Stimulated activated CD4-positive, alpha-beta T cell treated with anti-CD3 and anti-CD28 coated beads, TNF-alpha, amount 100 ng/mL, for 48 hours (primary cell): ENCODE measurements at places on chromosomes 13 and 19.

GRCh38 chr19:4414144-4414799, 11.8 kb downstream of the CHAF1A start:
- DNase-seq, result no peak

- no peak for DNase-seq
Observed at GRCh38 chr13:24407844-24408243, 98.5 kb downstream of the C1QTNF9 start.

GRCh38 chr13:110583178-110583865, 21.8 kb upstream of the RAB20 start:
- no peak for DNase-seq

DNA sequence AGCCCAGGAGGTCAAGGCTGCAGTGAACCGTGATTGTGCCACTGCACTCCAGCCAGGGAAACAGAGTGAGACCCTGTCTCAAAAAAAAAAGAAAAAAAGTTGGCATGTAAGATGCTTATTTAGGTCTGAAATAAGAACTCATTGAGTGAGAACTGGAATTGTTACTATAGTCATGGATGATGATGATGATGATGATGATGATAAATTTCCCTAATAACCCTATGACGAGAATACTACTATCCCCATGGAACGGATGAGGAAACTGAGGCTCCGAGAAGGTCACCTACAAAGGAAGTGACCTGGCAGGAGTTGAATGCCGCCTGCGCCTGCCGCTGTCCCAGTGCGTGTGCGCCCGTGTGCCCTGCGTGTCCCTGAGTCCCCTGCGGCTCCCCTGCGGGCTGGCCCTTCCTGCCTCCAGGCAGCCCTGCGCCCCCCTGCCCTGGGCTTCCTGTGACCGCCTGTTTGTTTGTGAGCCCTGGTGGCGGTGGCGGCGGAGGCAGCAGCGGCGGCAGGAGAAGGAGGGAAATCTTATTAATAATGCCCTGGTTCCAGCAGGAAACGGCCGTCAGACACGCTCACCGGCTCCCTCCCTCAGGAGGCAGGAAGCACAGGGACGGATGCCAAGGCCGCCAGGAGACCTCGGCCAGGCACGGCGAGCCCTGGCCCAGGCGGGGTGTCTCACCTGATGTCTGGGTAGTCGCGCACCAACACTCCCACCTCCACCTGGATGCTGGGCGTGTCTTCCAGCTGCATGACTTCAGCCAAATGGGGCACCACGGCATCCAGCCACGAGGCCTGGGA, 29.6 kb downstream of the EXOC3L2 start:
- DNase-seq, result no peak

GRCh38 chr13:111283991-111284390, 36.5 kb upstream of the TEX29 start:
- no peak for DNase-seq

- no peak for DNase-seq
Observed at GRCh38 chr13:58238972-58239773, 607.6 kb downstream of the PCDH17 start.

GRCh38 chr19:5253406-5254110, 87.1 kb downstream of the PTPRS start:
- no peak for DNase-seq

- DNase-seq, result no peak
Observed at GRCh38 chr13:48121733-48122132, 26.8 kb upstream of the MED4 start.

DNA sequence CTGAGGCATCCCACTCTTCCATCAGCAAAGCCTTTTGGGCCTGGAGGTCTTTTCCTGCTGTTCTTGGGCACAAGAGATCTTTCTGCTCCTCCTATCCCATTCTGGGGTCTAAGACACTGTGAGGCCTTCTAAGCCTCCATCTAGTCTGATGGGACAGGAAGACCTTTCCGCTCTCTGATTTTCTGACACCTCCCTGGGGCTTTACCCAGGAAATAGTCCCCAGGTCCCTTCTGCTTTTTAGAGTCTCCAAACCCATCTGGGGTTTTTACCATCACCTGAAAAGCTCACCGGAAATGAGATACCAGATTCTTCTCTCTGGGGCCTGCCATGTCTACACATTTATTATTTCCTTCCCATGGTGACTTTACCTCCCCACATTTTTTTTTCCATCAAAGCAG, 21.1 kb downstream of the CLEC17A start:
- DNase-seq, result no peak

- DNase-seq, result no peak
Observed at GRCh38 chr13:102405499-102406100, 3.8 kb upstream of the FGF14 start.

- DNase-seq, result no peak
Observed at GRCh38 chr13:79614250-79614918, 133.4 kb downstream of the NDFIP2 start.

DNA sequence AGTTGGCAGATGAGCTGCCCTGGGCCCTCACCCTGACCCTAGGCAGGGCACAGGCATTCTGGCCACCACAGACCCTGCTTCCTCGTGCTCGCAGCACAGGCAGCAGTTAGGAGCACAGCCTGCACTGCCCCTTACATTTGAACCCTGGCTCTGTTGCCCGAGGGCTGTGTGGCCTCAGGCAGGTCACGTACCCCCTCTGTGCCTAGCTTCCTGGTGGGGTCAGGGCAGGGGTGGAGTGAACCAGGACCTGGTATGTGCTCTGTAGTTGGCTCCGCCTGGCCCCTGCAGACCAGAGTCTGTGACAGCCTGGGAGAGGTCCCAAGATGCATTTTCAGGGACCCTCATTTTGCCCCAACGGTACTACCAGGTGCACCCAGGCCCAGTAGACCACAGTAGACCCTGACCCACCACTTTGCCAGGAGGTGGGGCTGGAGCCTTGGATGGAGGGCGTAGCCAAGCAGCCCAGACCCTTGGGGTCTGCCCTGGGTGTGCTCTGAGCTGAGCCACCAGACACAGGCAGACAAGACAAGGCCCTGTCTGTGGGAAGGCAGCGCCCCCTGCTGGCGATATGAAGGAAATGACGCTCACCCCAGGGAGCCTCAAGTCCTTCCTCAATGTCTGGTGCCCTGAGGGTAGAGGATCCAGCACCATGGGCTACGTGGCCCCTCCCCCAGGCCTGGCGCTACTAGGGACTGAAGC, 9.1 kb downstream of the LYL1 start:
- peak; percentile 71 for DNase-seq

DNA sequence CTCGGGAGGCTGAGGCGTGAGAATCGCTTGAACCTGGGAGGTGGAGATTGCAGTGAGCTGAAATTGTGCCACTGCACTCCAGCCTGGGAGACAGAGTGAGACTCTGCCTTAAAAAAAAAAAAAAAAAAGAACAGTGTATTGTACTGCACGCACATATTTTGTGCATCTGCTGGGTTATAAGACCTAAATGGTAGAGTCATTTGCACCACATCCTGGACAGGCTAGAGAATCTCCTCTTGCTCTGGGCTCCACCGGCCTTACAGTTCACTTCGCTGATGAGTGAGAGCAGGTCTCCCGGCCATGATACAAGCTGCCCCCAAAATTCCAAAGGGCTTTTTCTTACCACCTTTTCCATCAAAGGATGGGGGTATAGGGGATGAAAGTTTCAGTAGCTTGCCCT, 7.2 kb upstream of the SAE1 start:
- DNase-seq, result no peak

DNA sequence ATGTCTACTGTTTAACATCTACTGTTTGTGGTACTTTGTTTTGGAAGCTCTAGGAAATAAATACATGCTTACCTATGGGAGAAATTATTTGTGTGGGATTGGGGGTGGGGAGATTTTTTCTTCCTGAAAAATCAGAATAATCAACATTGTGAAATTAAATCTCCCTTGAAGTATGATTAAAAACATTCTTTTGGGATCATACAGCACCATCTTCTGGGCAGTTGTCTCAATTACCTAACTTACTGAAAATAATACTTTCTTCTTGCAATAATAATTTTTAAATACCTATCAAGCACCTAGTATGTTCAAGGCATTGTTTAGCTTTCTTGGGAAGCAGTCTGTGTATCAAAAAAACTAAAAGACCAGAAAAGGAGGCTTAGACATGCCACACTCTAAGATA, 576.5 kb upstream of the ARGLU1 start:
- DNase-seq, result no peak

GRCh38 chr13:73556902-73557301, 498.1 kb downstream of the KLF5 start:
- no peak for DNase-seq

DNA sequence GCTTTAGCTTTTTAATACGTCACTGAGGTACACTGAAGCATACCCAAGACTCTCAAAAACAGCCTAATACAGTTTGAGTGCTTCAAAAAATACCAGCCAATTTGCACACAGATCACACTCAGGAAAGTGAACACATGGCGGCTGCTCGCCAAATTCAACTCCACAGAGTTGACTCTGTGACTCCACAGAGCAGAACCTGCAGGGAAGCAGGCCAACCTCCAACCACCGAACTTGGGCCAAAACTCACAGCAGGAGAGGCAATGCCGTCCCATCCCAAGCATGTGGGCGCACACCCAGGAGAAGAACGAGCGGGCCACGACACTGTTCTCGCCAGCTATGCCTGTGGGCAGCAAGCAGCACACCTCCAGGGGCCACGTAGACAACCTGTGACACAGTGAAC, 21.1 kb downstream of the ELL start:
- no peak for DNase-seq

DNA sequence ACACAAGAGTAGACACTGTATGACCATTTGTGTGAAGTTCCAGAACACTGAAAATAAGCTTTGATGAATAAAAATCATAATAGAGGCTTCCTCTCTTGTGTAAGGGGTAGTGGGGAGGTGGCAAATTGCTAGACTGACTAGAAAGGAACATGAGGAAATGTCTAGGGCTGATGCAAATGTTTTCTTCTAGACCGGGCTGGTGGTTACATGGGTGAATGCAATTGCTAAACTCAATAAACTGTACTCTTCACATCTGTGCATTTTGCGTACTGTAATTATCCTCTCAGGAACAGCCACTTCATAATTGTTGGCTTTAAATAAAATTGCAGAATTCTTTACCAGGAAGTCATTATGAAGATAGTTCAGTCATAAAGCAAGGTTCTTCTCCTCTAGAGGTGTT, 5.2 kb upstream of the KBTBD7 start:
- no peak for DNase-seq

DNA sequence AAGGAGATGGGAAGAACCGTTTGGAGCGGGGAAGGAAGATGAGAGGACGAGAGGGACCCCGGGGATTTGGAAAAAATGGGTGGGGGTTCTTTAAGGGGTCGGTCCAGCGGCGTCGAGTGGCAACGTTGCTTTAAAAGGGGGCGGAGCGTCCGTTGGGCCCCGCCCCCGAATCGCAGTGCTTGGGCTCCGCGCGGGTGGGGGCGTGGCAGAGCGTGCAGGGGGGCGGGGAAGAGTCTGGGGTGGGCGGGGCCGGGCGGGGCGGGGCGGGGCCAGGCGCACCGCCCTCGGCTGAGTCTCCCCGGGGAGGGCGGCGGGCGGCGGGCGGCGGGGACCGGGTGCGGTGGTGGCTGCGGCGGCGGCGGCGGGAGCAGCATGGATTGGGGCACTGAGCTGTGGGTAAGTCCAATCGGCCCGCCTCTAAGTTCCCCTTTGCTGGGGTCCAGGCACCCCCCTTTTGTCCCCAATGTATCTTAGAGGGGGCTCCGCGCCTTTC, at the start of gene TRIP10:
Gene TRIP10, plus strand, starts transcription at position 291 of the 493 bp plus-strand sequence. Its CDS starts 82 bp downstream, at position 373.
- DNase-seq, result peak; percentile 74

- no peak for DNase-seq
Observed at GRCh38 chr13:25241007-25241406, 46.3 kb downstream of the MTMR6 start.

DNA sequence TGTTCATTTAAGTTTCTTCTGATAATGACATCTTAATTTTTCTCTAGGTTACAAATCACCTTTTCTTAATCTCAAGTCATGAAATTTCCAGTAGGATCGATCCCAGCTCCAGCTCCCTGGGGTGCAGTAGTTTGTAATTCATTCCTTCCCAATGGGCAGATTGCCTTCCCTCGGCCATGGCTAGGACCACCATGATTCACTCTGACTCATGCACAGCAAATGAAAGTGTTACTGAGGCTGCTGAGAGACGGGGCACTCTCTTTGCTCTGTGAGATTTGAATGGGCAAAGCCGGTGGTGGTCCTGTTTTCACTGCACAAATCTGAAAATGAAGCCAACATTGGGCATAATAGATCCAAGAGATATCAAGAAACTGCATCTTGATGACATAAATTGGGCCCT, 202.8 kb upstream of the IRS2 start:
- no peak for DNase-seq

DNA sequence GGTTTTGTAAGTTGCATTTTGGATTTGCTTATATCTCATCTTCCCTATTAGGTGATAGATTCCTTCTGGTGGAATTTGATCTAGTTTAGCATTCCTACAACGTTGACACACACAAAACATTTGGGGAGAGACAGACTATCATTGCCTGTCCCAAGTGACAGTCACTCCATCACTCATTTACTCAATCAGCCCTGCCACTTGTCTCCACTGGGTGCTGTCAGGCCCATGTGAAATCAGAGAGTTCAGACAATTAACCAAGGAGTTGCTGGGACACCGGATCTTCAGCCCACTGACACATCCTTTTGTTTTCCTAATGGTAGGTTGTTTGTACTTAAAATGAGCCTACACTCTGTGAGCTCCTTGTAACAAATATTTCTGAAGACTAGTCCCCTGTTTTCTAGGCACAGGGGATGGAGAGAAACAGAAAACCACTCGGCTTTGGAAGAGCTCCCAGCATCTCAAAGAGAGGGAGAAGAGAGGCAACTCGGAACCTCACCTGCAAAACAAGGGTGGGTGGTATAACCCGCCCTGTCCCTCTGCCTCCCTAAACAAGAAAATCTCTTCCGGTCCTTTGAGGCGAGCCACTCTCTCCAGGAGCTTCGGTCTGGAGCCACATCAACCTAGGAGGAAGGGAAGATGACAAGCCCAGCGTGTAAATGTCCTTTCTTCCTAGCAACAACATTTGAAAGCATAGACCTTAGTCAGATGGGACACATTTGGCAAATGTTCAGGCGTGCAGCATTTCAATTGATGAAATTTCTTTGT, 440.9 kb upstream of the KLF12 start:
- DNase-seq, result no peak

DNA sequence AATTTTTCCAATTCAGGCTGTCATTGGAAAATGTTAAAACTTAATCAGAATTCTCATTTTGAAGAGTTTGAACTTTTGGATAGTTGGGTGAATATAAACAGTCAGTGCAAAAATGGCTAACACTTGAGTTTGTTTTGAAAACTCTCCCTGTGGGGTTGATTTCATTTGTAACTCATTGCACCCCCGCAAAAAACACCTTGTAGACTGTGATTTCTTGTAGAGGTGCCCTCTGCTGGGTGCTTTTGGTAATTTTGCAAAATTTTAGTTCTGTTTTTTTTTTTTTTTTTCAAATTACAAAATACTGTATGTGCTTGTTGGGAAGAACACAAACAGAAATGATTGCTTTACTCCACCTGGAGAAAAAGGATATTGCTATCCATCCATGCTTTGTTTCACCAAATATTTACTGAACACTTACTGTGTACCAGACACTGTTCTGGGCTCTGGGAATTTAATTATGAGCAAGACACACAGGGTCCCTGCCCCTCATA, 28.2 kb upstream of the GPI start:
- peak; percentile 43 for DNase-seq

- no peak for DNase-seq
Observed at GRCh38 chr19:30802424-30803013, 430.3 kb downstream of the ZNF536 start.

GRCh38 chr13:105971738-105972137, 563.7 kb downstream of the EFNB2 start:
- no peak for DNase-seq

GRCh38 chr19:21519488-21519887, 14.1 kb downstream of the ZNF429 start:
- DNase-seq, result no peak
